ENCODE measurements at places on chromosomes 5 and 9. TPM values are rescaled to one million over a fixed set of nuclear protein-coding genes. Genes with fewer than 3 reads are reported as not detected.
A peak's percentile ranks its signal among the peaks of the same experiment; 100 is the strongest.

Gene TSPAN17
- 10.3 TPM for total RNA-seq

Gene TPPP
- total RNA-seq, result 7.1 TPM

DNA sequence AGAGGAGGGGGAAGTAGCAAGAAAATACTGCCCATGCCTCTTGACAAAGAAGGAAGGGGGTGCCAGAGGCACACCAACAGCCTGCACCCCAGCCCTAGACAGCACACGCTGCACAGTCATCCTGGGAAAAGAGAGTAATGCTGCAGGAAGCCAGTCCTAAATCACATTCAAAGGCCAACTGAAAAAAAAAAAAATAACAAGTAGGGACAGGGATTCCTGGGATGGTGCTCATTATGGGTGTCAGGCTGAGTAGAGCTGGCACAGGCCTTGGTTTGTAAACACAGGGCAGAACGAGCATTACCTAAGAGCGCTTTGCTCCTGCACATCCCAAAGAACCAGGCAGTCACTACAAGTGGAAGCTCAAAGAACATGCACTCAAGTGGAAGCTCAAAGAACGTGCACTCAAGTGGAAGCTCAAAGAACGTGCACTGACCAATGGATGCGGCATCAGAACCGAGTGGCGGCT, 7.8 kb downstream of the RAPGEF1 start:
- peak; percentile 94 for DNase-seq

- peak; percentile 48 for DNase-seq
These were observed 665 bp downstream of the DNAJC18 start for GRCh38 chr5:139438707-139439012.

GRCh38 chr9:6634444-6634843, 11.1 kb downstream of the GLDC start:
- no peak for DNase-seq

DNA sequence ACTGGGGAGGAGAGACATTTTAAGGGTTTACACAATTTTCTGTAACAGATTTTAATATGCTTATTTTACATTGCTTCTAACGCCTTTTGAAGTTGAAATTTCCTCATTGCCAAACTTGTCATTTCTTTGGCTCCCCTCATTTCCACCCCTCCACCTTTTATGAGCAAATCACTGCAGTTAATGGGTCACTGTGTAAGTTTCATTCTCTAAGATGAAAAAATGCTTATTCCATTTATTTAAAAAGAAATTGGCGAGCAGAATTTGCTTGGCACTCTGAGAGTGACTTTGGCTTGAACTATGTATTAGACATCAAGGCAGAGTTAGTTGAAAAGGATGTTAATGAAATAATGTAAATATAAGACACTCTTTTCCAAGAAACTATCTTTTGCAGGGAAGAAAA, 66.6 kb downstream of the ITGA1 start:
- DNase-seq, result no peak

All from sigmoid colon (tissue), 7 donors.